ENCODE measurements at places on chromosomes 6 and 20.
A peak's percentile ranks its signal among the peaks of the same experiment; 100 is the strongest.

GRCh38 chr6:8030920-8031319, 33.3 kb downstream of the BLOC1S5 start:
- DNase-seq: no peak

- peak; percentile 73 for DNase-seq
These were observed 586 bp upstream of the NQO2 start for GRCh38 chr6:2998998-2999617.

DNA sequence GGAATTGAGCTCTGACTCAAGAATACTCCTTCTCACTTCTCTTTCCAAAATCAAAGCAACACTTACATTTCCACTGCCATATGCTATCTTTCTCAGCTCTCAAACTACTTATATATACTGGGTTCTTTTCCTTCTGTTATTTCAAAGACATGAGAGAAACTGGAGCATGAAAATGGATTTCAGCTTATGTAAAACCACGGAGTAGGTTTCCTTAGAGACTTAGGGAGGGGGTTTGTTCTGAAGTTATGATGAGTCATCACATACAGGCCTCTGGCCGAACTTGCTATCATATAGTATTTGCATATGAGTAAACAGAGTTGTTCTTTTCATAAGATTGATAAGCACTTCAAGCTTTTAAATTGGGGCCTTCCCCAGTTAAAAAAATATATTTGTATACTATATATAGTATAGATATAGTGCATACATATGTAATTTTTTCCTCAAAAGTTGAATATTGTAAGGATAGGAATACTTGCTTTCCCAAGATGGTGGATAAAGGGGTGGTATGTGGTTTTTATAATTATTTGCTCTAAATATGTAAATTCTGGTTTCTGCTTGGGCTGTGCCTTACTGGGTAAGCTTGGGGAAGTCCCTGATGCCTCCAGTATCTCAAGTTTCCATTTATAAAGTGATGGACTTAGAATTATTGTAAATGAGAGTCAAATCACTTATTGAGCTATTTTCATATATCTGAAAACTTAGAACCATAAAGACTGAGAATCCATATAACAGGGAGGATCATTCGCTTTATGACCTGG, 273.9 kb downstream of the RFPL4B start:
- peak; percentile 4 for DNase-seq

- peak; percentile 7 for DNase-seq
These were observed at the start of gene GRIK2 for GRCh38 chr6:101393251-101393828. Gene GRIK2, plus strand, starts transcription at chr6:101393708.

DNA sequence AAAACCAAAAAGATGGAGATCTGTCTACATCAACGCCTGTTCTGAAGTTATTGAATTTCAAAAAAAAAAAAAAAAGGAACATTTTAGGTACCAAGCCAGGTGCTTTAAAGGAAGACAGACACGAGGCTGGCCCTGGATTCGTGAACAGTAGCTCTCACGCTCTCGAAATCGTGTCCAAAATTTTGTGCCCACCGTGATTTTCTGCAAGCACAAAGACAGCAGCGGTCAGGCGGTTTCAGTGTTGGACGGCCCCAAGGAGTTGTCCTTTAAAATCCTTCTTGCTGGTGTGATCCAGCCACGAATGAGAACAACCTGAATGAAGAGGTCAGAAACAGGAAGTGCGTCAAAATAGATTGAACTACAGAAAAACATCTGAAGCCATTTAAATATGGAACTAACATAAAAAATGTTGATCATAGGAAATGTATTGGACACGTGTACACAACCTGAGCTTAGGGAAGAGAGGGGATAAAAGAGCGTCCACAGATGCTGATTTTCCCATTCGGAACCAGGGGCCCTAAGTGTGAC, 78.2 kb downstream of the THBS2 start:
- no peak for DNase-seq

DNA sequence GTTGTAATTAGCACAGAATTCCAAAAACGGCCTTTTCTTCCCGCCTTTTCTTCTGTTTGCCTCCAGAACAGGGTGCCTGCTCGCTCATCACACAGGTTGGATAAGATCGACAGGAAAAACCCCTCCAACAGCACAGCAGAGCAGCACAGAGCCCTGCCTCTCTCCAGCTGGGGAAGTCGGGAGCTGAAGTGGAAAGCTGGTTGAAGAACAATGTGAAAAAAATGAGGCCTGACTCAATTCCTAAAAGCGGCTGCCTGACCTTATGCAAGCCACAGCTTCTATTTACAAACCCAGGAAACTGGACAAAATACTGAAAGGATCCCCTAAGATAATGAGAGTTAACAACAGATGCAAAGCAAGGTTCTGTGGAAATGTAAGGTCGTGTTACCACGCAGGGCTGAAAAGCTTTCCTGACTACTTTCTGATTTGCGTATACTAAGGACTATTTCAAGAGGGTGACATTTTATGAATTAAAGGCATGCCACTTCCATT, 116.9 kb downstream of the TTLL2 start:
- DNase-seq: no peak

- DNase-seq: no peak
These were observed 8.5 kb downstream of the AP5S1 start for GRCh38 chr20:3828798-3829197.

GRCh38 chr20:57048027-57048869, 218.2 kb downstream of the BMP7 start:
- peak; percentile 51 for DNase-seq

DNA sequence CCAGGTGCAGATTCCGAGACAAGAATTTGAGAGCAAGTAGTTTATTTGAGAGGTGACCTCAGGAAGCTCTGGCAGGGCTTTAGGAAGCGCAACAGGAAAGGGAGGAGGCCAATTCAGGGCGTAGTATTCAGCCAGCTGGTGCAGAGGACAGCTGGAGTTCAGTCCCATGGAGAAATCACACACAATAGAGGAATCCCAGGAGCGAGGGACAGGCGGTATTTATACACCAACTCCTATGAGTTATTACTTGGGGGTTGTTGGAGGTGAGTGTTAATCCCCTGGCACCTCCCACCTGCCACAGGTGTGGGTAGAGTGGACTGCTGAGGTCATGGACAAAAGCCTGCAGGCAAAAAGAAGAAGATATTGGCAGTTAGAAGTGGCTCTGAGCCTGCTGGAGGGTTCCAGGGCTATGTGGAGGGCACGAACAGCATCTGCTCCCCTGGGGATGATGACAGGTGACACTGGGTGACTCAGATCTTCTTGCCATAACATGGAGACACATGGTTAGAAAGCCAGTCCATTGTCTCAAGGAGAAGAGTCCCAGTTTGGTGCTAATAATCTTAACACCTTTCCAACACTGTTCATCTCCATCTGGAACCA, 13.9 kb upstream of the SULF2 start:
- DNase-seq: peak; percentile 36

DNA sequence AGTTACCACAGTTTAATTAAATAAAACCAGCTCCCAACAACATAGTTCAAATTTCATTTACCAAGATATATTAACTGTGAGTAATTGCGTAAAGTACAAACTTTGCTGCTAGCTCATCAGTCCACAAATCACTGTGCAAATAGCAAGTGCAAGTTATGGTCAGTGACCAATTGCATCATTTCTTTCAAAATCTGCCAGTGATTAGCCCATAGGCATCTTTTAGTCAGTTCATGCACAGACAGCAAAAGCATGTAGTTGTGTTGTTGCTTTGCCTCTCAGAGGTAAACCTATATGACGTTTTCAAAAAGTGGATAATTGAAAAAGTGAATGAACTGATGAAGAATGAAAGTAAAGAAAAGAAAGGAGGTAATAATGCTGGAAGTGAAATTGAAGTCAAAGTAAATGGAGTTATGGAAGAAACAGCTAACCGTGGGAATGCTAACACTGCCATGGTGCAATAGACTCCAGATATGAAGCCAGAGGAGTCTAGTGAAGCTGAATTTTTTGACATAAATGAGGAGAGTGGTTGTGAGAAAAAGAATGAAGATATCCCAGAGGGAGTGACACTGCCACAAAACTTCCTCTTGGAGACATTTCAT, 36.5 kb downstream of the ENPP1 start:
- no peak for DNase-seq

DNA sequence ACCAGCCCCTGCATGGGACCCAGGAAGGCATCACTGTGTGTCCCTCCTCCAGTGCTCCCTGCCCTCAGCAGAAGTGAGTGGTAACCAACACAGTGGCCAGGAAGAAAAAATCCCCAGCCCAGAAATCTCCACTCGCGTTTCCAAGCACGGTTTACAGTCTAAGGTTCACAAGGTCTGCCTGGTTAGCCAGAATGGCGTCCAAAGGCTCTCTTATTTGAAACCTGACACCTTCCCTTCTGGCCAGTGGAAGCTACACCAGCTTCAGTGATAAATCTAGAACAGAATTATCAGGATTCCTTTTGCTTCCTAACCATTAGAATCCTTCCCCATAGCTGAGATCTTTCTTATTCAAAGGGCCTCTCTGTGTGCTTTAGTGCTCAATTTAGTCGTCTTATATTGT, 9.2 kb downstream of the LY86 start:
- DNase-seq: no peak

GRCh38 chr6:20370393-20370792, 31.3 kb upstream of the E2F3 start:
- no peak for DNase-seq

DNA sequence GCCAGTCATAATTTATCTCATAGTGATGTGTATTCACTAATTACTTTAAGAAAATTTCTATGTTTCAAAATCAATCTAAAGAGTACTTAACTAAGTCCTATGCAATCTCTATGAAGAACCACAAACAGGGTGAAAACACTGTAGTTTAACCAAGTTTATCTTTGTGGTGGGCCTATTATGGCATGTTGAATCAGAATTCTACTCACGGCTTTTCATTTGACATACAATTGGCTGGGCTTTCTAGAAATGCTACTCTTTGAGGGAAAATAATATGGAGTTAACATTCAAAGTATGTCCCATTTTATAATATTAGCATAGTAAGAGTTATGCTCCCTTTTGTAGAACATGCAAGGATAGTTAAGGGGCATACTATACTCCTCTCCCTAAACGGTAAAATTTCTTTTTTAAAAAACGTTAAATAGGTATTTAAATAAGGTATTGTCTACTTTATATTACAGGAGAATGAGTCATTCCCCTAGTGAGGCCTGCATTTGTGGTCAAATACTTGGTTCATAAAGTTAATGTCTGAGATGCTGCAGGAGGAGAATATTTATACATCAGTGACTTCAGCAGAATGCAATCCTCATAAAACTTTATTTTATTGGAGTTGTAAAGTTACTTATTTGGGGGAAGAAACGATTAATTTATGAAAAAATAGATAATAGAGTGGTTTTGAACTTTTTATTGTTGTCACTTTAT, 1.8 kb downstream of the MOXD1 start:
- DNase-seq: no peak

DNA sequence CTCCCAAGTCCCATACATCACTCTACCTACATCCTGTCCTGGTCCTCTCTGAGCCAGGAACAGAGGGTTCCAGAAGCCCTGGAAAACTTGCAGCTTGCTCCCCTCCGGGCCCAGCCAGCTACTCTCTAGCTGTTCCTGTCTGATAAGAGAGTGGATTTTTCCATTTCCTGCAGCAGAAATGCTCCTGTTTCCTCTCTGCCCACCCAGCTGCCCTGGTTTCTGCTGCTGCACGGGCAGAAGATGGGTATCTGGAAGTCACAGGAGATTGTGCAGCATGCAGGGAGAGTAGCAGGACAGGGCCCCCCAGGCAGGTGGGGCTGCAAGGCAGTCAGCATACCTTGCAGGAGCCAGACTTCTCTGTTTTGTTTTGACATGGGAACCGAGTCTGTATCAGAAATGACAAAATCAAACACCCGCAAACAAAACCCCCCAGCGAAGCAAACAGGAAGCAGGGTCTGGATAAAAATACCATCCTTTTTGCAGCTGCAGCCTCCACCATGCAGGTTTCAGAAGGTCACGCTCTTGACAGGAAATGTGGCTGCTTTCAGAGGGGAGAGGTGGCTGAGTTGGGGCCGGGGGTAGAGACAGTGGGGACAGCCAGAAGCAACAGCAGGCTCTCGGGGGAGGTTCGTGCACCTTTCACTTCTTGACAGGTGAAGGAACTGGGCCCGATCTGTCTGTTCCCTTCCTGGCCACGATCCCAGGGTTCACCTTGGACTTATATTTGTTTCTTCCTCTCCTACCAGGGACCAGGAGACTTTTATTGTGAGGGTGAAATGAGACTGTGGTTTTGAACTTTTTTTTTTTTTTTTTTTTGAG, 50.8 kb upstream of the FAM83D start:
- DNase-seq: no peak

- no peak for DNase-seq
These were observed 27.6 kb upstream of the CGA start for GRCh38 chr6:87122477-87122876.

GRCh38 chr6:7727946-7728854, 2.3 kb downstream of the BMP6 start:
- peak; percentile 21 for DNase-seq

All from SW480 (cell line).